Fibroblast of skin of back (primary cell): ENCODE measurements at places on chromosomes 3 and 15.
A peak's percentile ranks its signal among the peaks of the same experiment; 100 is the strongest.

- DNase-seq, result no peak
Observed at GRCh38 chr3:56890448-56891091, 88.8 kb upstream of the ARHGEF3 start.

- DNase-seq, result no peak
Observed at GRCh38 chr15:82999426-82999825, 12.0 kb downstream of the C15orf40 start.

DNA sequence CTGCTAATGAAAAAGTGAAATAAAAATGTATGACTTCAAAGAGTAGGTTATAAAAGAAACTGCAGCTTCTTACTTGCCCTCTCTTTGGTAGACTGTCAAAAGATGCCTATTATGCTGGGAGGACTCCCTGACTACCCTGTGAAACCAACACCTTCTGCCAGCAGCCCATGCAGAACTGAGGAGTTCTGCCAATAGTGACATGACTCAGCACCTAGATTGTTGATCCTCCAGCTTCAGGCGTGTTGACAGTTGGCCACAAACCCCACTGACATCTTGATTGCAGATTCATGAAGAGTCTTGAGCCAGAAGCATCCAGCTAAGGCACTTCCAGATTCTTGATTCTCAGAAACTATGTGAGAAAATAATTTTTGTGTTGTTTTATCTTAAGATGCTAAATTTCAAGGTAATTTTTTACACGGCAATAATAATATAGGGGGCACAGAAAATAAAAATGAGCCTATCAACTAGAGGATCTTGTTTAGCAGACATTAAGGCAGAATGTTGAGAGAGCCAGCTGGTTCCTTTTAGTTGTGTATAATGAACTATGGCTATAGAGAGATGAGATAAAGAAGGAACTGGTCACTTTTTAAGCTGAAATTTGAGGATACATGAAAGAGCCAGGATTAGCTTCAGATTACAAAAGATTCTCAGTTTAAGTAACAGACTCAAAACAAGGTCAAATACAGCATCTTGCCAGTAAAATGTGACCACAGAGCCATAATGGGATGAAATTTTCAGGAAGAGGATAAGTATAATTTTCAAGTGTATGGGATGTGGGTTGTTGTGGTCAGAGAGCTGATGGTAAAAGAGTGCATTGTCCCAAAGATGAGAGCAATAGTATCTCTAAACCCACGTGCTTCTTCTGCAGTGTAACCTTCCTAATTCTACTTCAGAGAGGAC, 588.7 kb upstream of the CBLB start:
- peak; percentile 95 for DNase-seq

GRCh38 chr3:197204736-197205135, 93.7 kb downstream of the DLG1 start:
- no peak for DNase-seq

GRCh38 chr15:83446904-83447709, at the start of gene SH3GL3:
Gene SH3GL3 (plus strand): TSS chr15:83447341. CDS start chr15:83447534, 193 bp downstream.
- peak; percentile 81 for DNase-seq

DNA sequence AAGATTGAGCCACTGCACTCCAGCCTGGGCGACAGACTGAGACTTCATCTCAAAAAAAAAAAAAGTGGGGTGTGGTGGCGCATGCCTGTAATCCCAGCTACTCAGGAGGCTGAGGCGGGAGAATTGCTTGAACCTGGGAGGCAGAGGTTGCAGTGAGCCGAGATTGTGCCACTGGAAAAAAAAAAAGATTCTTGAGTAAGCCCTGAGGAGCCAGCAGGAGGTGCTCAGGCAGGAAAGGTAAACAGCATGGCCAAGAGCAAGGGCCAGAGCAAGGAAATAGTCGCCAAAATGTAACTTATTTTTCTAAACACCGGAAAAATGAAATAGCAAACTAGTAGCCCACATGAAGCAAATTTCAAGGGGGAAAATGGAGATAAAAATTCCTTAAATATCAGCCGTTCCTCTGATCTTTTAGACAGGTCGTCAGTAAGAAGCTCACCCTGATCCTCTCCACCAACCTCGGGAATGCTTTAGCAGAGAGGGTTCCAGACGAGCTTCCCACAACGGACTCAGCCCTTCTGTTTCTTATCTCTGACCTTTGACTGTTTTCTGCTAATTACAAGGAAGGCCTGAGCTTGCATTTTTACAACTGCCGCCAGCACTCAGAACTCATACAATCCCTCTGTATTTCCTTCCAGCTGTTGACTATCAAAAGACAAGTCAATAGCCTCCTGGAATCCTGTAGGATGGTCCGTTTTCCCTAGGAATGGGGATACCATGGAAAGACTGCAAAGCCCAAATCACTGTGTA, 45.0 kb upstream of the AKAP13 start:
- no peak for DNase-seq

- DNase-seq, result no peak
Observed at GRCh38 chr3:180362081-180362480, 239.9 kb upstream of the TTC14 start.

DNA sequence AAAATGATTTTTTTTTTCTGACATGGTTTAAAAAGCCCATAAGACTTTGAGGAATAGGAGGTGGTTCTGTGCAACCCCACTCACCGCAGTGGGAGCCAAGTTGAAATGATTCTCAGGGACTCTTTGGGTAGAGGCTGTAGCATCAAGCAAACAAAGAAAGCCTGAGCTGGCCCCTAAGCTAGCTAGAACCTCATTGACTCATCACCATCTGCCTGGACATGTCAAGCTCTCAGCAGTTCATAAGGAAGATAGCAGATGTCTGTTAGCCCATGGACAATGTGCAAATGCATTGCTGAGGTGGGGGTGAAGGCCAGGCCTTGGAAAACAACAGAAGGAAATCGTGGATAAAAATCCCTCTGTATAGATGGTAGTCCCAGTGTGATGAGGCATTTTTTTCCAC, 234.8 kb downstream of the NR2F2 start:
- no peak for DNase-seq

- DNase-seq, result no peak
Observed at GRCh38 chr3:74329096-74329495, 285.4 kb downstream of the CNTN3 start.

- no peak for DNase-seq
Observed at GRCh38 chr3:27723815-27724458, 1.8 kb upstream of the EOMES start.

DNA sequence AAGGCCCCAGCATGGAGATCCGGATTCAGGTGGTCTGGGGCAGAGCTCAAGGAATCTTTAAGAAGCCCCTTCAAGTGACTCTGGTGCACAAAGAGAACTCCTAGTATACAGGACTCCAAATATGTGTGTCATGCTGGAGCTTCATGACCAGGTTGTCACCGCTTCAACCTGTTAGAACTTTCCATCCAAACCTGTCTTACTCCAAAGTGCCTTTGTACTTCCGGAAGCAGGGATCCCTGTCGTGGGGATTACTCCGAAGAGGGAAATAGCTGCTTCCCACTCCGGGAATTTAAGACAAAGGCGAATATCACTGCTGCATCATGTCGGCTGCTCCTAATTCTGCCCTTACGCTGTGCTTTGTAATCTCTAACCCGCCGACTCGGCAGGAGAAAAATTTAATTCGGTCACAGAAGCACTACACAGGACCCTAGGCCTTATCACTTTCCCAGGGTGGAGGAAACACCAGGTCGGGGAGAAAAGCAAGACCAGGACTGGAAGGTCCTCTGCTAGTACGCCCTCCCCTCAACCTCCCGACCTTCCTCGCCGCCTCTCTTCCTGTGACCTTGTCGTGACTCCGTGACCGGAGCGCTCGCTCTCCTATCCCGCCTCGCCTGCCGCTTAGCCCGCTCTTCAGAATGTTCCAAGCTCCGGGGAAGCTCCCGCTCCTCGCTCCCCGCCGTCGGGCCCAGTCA, 730 bp downstream of the HIGD1A start:
- no peak for DNase-seq

DNA sequence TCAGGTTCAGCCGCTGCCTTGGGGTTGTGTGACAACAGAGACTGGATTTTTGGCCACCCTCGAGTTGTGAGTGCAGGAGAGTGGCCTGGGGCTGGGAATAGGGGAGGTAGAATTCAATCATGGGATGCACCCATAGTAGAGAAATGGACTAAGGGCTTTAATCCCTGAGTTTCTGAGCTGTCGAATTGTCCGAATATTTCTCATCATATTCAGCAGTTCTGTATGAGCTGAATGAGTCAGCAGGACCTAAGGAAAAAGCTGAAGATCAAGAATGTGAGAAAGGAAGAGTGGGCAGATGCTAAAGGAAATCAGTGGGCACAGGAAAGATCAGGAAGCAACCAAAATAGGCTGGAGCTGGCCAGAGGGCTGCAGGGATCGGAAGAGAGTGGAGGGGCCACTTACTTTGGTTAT, 44.4 kb upstream of the SACM1L start:
- peak; percentile 97 for DNase-seq

DNA sequence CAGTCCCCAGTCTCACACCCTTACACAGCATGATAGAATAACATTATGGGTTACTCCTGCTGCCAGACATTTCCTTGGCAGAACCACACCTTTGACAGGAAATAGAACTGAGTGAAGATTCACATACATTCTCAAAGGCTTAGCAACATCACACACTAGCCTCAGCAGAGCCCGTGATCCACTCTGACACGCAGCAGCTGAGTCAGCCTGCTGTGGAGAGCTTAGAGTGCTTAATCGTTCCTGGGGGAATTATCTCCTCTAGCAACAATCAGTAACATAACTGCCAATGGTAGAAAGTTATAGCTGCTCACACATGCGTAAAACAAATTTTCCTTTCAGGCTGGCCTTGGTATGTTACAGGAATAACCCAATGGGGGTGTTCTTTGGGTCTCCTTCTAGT, 382.1 kb downstream of the GAP43 start:
- DNase-seq, result peak; percentile 99

DNA sequence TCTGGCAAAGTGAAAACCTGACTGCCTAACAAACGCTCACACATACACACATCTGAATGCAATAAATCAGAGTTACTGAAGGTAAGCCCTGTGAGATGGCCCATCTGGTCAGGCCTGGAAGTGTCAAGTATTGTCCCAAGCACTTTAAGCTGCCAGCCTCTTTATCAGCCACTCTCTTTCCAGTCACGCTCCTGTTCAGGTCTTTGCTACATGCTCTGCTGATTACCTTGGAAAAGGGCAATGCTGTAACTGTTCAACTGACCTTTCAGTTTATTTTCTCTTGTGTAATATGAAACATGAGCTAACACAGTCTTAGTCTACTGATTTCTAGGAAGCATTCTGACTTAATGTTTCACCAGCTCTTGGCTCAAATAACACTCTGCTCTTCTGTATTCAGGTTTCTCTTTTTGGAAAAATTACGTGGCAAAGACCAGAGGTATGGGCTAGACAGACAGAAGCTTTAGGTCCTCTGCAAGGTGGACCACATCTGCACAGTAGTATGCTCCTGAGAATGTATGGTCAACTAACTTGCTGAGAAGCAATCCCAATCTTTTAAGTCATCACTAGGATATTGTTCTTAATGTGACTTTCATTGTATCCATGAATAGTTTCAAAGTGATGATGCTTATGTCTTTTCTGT, 44.5 kb downstream of the GBE1 start:
- no peak for DNase-seq

DNA sequence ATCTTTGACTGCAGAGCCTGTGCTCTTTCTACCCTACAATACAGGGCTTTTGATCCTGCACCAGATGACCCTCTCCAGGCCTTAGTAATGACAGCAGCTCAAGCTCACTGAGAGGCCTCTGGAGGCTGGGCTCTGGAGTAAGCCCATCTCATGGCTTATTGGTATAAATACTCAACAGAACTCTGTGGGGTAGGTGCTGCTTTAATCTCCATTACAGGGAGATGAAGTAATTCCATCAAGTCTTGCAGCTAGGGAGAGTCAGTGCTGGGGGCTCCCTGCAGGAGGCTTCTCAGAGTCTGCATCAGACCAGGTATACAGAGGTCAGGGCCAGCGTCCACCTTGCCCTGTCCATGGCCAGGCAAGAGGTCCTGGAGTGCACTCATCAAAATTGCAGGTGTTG, 89.2 kb upstream of the SLC6A11 start:
- no peak for DNase-seq
